H1 (cell line): ENCODE measurements at places on chromosomes 5 and 9. TPM values are rescaled to one million over a fixed set of nuclear protein-coding genes. Genes with fewer than 3 reads are reported as not detected.

GRCh38 chr9:83596899-83597504 lies 25.9 kb upstream of the IDNK start:
- DNase-seq, result no peak

DNA sequence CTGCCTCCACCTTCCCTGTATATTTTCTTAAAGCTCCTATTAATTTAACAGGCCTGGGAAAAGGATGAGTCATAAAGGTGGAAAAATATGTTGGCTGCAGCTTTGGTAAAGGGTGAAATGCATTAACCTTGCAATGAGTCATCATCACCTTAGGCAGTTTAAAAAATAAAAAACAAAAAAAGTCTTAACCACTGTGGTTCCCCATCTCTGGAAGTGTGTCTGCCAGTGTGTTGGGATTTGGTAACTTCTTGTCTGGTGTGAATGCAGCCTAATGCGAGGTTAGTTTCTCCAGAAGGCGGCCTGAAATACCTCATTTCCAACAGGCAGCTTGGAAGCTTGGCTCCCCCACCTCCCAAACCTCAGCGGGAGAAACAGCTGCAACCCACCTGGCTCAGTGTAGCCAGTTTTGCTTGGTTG lies 265.3 kb upstream of the GAS1 start:
- no peak for DNase-seq

- no peak for DNase-seq
Observed at GRCh38 chr9:105114318-105114717, 130.1 kb upstream of the SLC44A1 start.

Gene PLAC8L1
- 0.92 TPM in 1 of 2 replicates, not detected in the other for total RNA-seq

- no peak for DNase-seq
Observed at GRCh38 chr9:108762348-108763055, 93.3 kb downstream of the ACTL7B start.

GRCh38 chr9:27427272-27427643 lies 96.8 kb upstream of the IFNK start:
- DNase-seq, result no peak

- no peak for DNase-seq
Observed at GRCh38 chr9:134515026-134515821, 126.4 kb upstream of the COL5A1 start.

- no peak for DNase-seq
Observed at GRCh38 chr5:13910637-13911288, 33.7 kb downstream of the DNAH5 start.

Gene RANBP3L
- total RNA-seq, result not detected in 2 replicates

GRCh38 chr5:5572010-5572865 lies 149.8 kb downstream of the ICE1 start:
- DNase-seq, result no peak

DNA sequence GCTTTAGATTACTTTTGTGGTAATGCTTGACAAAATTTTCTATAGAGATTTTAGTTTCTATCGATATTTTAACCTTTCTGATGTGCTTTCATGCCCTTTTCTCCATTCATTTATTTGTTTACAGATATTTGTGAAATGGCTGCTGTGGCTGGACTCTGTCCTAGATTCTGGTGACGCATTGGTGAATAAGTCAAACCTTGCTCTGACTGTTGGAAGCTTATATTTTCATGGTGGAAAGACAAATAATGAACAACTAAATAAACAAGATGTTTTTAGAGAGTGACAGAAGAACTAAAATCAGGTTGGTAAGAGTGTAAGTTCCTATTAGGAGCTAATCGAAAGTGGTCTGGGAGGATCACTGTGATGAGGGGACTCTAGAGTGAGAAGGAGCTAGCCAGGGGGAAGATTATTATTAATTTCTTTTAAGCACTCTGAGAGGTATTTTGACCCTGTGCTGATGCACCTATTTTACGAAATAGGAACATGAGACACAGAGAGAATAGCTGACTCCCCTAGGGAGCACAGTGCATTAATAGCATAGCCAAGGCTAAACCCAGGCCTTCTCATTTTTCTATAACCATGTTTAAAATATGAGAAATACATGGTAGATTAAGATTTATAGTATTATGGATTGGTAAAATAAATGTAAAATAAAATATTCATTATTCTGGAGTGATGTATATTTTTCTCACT lies 411.9 kb upstream of the ARRDC3 start:
- no peak for DNase-seq

Gene GOLPH3
- total RNA-seq, result 86.1 and 93.6 TPM in 2 replicates

Gene OTP
- total RNA-seq, result not detected in 2 replicates

- DNase-seq, result no peak
Observed at GRCh38 chr5:177588413-177588909, 3.5 kb upstream of the TMED9 start.

GRCh38 chr9:89718651-89719050 lies 113.8 kb downstream of the GADD45G start:
- no peak for DNase-seq

Gene ZFAND5
- 209 and 225 TPM in 2 replicates for total RNA-seq

Gene IL5
- not detected in 2 replicates for total RNA-seq

Gene GPRIN1
- 12.0 and 12.8 TPM in 2 replicates for total RNA-seq

Gene SPINK14
- not detected in 2 replicates for total RNA-seq

DNA sequence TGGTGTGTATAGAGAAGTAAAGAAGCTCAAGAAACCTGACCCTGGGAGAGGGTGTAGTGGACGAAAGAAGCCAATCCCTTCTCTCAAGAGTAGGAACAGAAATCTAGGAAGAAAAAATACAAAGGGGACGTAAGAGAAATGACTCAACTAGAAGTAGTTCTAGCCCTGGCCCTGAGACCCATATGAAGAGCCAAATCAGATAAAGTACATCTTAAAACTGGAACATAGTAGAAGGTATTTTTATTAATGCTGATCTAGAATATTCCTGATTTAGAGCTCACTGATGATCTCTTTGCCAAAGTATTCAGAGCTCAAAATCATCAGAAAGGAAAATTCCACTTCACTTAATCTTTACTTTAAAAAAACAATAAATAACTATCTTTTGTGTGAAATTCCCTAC lies 184.8 kb downstream of the MLLT3 start:
- DNase-seq, result no peak

- no peak for DNase-seq
Observed at GRCh38 chr5:159855476-159856191, 60.6 kb upstream of the ADRA1B start.

DNA sequence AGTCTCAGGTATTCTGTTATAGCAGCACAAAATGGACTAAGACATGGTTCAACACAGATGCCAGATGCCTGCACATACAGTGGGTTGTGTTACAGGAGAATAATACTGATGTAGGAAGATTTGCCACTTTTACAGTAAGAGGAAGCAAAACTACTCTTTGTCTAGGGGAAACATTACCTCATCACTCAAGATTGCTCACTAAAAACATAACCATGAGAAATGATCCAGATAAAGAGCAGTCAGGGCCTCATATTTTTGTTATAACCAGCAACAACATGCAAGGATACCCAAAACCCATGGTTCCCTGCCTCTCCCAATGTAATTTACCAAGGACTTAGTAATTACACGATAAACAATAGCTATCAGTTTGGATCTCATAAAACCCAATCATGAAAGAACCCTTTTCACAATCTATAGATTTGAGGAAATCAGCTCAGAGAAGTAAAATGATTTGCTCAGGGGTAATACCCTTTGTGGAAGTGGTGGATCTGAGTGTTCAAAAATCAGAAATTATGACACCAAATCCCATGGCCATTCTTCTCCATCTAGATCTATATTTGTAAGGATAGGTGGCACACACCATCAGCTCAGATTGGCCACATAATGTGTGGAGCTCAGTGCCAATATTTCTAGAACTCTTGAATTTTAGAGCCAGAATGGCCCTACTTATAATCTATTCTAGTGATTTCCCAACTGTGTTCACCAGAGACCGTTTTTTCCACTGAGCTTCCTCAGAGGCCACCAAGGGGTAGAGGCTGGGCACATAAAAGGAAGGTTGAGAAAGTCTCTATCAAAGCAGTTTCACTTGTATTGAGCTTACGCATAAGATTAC lies 27.8 kb downstream of the DPYSL3 start:
- DNase-seq, result no peak

Gene GMCL2
- 0.13 TPM in 1 of 2 replicates, not detected in the other for total RNA-seq

- DNase-seq, result no peak
Observed at GRCh38 chr9:110125763-110126351, 82.1 kb downstream of the C9orf152 start.

Gene ARSB
- 13.7 and 13.9 TPM in 2 replicates for total RNA-seq

- no peak for DNase-seq
Observed at GRCh38 chr5:69167493-69167855, 524 bp downstream of the CCNB1 start.

Gene SPINK13
- not detected in 2 replicates for total RNA-seq

Gene IFNA2
- total RNA-seq, result not detected in 2 replicates

- no peak for DNase-seq
Observed at GRCh38 chr5:72920690-72921502, 34.9 kb upstream of the FCHO2 start.

DNA sequence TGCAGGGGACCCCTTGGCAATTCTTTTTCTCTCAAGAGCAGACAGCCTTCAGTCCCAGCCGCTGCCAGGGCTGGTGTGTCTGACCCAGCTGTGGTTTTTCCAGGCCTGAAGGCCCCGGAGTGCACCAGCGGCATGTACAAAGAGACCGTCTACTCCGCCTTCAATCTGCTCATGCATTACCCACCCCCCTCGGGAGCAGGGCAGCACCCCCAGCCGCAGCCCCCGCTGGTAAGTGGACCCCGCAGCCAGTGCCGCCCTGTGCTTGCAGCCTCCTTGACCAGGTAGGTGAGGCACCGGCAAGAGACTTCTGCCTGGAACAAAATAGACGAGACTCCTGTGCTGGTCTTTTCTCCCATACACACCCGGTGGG lies 1.3 kb downstream of the TCF7 start:
- no peak for DNase-seq

Gene ZNG1F
- 4.8 and 5.3 TPM in 2 replicates for total RNA-seq

GRCh38 chr9:98094316-98094715 lies 24.7 kb downstream of the TRIM14 start:
- no peak for DNase-seq

Gene COL5A1
- 10.5 and 12.0 TPM in 2 replicates for total RNA-seq

Gene FNIP1
- 17.1 and 17.3 TPM in 2 replicates for total RNA-seq

Gene TRIM14
- 18.7 and 19.4 TPM in 2 replicates for total RNA-seq

GRCh38 chr9:14398473-14398872 lies 84.5 kb upstream of the NFIB start:
- no peak for DNase-seq

DNA sequence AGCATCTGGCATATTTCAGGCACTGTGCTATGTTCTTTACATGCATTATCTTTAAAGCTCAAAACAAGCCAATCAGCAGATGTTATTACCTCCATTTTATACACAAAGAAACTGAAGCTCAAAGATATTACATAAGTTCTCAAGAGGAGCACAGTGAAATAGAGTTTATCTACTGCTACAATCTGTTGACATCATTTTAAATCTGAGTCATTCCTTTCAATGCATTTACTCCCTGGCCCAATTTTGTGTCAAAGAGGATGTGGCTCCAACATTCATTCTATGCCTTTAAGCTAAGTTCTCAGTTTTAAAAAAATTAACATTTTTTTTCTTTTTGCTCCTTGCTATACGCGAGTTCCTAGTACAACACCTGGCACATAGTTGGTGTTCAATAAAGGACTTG lies 486.3 kb upstream of the ZNF462 start:
- no peak for DNase-seq

Gene GOLM1
- total RNA-seq, result 88.9 and 89.4 TPM in 2 replicates

Gene LCN1
- not detected in 2 replicates for total RNA-seq

DNA sequence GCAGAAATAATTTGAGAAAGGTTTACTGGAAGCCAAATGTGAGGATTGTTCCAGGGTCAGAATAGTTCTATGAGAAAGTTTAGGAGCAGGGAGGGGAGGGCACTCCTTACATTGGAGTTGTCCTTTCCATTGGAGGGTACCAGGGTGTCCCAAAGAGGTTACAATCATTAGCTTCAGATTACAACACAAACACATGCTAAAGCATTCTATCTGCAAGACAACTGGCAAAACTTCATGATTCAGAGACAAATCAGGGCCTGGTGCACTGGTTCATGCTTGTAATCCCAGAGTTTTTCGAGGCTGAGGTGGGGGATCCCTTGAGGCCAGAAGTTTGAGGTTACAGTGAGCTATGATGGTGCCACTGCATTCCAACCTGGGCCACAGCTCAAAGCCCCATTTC lies 51.8 kb downstream of the NSUN2 start:
- DNase-seq, result no peak

Gene MARVELD2
- total RNA-seq, result 31.0 and 31.4 TPM in 2 replicates

Gene WDR31
- 0.28 and 0.40 TPM in 2 replicates for total RNA-seq
